ENCODE measurements at places on chromosomes 11 and 22.

GRCh38 chr11:12199231-12199948 lies 89.0 kb downstream of the MICAL2 start:
- no peak for DNase-seq

- no peak for DNase-seq
Measured at GRCh38 chr11:20731676-20732215, 62.4 kb downstream of the NELL1 start.

GRCh38 chr11:102545701-102546100 lies 15.2 kb upstream of the MMP7 start:
- no peak for DNase-seq

DNA sequence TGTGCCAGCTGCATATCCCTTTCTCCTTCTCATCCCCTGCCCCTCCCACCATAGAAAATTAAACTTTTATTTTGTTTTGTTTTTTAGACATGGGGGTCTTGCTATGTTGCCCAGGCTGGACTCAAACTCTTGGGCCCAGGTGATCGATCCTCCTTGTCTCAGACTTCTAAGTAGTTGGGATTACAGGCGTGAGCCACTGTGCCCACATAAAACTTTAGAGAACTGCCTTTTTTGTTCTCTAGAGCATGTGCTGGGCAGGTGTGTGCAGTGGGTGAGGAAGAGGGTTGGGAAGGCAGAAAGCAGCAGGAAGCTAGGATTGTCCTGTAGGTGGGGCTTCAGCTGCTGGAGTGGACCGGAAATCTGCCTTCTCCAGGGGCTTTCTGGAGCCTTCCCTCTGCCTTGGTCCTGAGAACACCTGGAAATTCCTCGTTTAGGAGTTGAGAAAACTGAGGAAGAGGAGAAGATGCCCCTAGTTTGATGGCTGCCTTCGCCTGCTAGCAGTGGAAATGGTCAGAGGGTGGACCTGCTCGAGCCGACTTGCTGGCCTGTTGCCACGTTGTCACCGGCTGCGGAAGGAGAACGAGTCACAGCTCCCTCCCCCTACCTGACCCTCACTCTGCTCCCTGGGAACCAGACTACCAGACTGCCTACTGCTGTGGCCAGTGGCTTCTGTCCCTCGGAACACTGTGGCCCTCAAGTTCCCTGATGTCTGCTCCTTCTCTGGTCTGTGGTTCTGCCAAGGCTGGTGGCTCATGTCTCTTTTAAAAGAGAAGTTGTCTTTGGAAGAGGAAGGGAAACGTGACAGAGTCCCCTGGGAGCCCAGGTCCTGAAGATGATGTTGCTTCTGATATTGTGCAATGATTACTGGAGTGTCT lies 4.0 kb downstream of the ST14 start:
- no peak for DNase-seq

- no peak for DNase-seq
Measured at GRCh38 chr11:117669062-117669461, 128.0 kb downstream of the DSCAML1 start.

GRCh38 chr11:78216571-78217287 lies 28.0 kb downstream of the USP35 start:
- no peak for DNase-seq

DNA sequence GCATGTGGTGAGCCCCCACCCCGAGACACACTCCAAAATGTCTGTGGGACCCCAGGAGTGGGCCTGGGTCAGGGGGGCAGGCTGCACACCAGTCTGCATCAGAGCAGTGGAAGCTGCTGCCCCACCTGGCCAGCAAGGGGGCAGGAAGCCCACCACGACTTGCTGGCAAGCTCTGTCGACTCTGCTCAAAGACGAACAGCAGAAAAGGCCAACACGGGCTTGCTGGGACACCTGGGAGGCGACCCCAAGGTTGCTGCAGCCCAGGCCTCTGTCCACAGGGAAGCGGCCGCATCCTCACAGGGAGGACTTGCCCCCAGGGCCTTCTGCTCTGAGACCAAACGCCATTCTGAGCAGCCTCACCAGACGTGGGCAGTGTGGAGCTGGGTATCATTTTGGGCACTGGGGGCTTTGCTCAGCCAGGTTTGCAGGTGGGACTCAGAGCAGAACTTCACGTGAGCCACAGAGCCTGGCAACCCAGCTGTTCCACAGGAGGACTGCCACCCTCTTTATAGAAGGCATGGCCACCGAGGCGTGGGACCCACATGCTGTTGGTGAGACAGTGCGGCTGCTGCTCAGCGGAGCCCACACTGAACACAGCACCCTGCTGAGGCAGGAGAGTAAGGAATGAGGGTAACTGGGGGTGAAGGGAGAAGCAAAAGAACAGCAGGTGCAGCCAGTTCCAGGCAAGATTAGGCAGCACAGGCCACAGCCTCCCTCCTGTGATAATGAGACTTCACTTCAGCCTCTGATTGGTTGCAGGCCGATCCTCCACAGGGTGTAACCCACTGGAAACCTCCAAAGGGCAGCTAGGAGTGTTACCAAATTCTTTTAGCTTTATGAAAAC lies 11.0 kb downstream of the IL17REL start:
- DNase-seq, result peak; percentile 91

- DNase-seq, result no peak
Measured at GRCh38 chr11:9741260-9741659, 77.4 kb downstream of the SWAP70 start.

- no peak for DNase-seq
Measured at GRCh38 chr11:113377681-113378412, 9.7 kb upstream of the ANKK1 start.

- DNase-seq, result peak; percentile 64
Measured at GRCh38 chr22:38570779-38571364, 889 bp upstream of the DMC1 start.

GRCh38 chr11:45025716-45026492 lies 75.2 kb upstream of the TP53I11 start:
- DNase-seq, result no peak
